ENCODE measurements at places on chromosomes 4 and X.

GRCh38 chr4:27046851-27047250 lies 186.2 kb downstream of the STIM2 start:
- DNase-seq, result no peak

GRCh38 chr4:133839326-133839725 lies 362.3 kb downstream of the PABPC4L start:
- no peak for DNase-seq

DNA sequence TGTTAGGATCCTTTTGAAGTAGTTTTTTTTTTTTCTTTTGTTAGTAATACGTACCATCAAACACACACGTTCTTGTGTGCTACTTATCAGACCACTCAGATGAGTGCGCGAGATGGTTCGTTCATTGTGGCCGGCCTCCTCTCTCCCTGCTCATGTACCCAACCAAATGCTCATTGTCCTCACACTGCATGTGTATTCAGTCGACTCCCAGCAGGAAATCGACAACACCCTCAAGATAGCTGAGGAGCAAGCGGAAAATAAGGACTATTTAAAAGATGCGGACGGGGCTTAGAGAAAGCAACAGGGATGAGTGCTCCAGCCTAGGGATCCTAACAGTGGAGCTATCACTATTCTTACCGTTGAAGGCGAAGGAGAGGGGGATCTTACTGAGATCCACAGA lies 72.9 kb upstream of the GUCY1A1 start:
- DNase-seq, result no peak

- DNase-seq, result no peak
These were observed 79.3 kb downstream of the DTHD1 start for GRCh38 chr4:36360755-36361154.

- DNase-seq, result no peak
These were observed 249.2 kb downstream of the TENM3 start for GRCh38 chr4:182492423-182492822.

DNA sequence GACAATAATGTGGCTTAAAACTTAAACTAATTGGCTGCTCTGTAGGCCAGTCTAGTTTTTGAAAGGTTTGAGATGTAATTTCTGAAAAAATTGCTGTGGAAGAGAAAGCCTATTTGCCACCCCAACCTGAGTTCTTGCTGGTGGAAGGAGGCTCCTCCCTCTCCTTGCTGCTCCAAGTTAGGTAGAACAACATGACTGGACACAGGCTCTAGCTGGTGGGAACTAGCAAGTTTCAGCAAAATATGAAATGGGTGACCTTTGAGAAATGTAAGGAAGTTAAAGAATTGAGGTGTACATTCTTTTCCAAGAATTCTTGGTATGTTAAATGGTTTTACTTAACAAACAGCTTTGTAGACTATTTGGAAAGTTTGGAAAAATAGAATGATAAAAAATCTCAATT lies 8.0 kb downstream of the RPL34 start:
- DNase-seq, result no peak

- DNase-seq, result no peak
These were observed 884 bp downstream of the CCDC120 start for GRCh38 chrX:49059681-49060085.

DNA sequence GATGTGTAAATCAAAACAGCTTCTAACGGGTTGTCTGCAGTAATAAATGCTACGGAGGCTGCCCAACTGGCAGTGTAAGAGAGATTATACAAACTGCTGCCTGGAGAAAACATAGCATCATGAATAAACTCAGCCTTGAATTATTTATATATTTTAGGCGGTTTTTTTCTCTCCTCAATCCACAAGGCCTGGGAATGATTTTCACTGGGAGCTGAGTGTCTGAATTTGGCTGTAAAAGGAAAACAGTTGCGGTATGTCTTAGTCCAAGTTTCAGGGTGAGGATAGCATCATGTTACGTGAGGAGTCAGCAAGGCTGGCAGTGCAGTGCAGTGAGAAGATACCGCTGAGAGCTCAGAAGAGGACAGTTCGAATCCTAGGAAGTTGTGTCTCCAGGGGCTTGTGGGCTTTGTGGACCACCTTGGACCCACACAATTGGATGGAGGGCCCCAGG lies 291.5 kb upstream of the BOD1L1 start:
- DNase-seq, result no peak

DNA sequence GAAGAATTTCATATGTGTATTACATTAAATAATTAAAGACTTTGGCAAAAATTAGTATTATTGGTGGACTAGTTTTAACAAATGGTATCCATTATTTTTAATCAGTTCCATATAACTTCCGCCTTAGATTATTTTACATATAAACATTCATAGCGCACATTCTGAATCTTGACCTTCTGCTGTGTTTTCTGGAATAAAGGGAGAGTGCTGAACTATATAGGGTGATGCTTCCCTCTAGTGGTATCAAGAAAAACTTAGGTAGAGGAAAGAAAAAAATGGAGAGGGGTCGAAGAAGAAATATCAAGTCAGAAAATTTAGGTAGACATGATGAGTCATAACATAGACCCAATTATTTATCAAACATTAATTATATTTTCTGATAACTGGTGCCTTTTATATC lies 155.6 kb upstream of the PACRGL start:
- no peak for DNase-seq

GRCh38 chr4:33966808-33967207 lies 2277.5 kb downstream of the ARAP2 start:
- DNase-seq, result no peak

DNA sequence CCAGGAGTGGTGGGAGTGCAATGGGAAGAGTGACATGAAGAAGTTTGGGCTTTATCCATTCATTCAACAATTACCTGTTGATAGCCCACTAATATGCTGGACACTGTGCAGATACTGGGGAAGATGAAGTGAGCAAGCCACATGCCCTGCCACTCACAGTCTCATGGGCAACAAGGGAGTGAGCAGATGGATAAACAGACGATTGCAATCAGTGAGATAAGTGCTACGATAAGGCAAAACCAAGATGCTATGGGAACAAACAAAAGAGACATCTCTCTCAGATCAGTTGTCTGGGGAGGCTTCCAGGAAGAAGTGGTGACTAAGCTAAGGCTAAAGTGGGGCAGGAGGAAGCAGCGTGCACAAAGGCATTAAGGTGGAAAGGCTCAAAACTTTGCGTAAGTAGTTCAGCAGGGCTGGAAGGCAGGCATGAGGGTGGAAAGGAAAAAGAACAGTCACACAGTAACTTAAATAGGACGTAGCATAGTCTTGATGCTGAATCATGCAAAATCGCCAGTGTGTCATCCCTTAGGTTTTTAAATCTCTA lies 31.7 kb downstream of the GAB3 start:
- DNase-seq, result no peak

DNA sequence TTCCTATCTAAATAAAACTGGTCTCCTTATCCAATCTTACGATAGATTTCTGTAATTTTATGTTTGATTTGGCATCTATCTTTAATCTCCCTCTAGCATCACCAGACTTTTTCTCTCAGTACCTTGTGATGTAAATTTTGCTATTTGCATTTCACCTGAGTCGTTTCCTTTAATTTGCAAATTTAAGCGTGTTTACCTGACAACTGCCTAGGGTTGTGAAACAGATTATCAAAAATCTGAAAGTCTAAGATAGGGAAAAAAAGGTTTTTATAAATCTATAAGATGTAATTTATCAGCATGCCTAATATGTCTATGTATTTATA lies 39.4 kb upstream of the TMPRSS11E start:
- no peak for DNase-seq

DNA sequence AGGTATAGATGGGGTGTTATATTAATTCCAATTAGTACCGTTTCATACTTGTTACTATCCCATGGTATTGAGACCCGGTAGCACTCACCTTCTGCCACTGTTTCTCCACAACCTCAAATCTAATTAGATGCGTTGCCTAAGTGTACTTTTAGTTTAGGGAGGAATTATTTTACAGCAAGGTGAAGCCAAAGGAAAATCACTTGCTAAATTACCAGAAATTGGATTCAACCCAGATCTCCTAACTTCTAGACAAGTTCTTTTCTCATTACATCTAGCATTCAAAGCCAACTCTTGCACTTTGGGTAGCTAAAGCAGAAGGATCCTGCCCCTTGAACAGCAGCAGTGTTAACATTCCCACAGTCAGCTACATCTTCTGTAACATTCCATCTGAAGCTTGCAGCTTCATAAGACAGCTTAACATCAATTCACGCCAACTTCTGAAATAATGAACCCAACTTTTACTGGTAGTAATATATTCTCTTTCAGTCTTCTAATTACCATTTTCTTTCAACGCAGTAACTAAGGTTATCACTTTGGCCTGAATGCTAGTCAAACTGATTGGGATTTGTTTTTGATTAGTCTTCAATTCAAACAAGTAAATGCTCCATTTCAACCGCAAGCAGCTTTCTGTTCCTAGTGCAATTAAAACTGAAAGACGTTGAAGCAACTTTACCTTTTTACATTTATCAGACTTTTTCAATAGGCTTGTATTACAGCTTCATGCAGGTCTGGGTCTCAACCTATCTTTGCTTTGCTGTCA lies 934 bp upstream of the SEC31A start:
- DNase-seq, result no peak

- DNase-seq, result no peak
These were observed 5.4 kb upstream of the ASB5 start for GRCh38 chr4:176274441-176274840.

- DNase-seq, result no peak
These were observed 142.7 kb downstream of the TENM3 start for GRCh38 chr4:182385897-182386296.

- no peak for DNase-seq
These were observed 4.9 kb upstream of the PPEF1 start for GRCh38 chrX:18702362-18703195.

- DNase-seq, result no peak
These were observed 2.3 kb upstream of the SASH3 start for GRCh38 chrX:129777218-129778030.

DNA sequence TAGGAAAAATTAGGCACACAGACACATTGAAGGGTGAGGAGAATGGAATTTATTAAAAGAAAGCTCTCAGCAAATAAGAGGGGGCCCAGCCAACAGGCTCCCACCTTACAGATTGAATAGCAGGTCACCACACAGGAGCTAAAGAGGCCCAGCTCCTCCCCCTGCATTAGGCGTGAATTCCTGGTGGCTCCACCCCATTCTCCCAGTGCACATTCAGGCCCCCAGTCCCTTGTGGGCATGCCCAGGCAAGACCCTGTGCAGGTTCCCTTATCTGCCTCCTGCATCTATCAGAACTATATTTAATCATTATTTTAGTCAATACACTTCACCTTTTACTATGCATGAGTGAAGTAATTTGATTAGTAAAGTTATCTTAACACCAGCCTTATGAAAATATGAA lies 856.3 kb upstream of the NDST4 start:
- DNase-seq, result no peak
